Activated CD8-positive, alpha-beta memory T cell treated with anti-CD3 and anti-CD28 coated beads for 1 hour (primary cell): ENCODE measurements at places on chromosomes 6 and 20.

GRCh38 chr20:36926653-36927200, 24.8 kb downstream of the SAMHD1 start:
- no peak for DNase-seq

DNA sequence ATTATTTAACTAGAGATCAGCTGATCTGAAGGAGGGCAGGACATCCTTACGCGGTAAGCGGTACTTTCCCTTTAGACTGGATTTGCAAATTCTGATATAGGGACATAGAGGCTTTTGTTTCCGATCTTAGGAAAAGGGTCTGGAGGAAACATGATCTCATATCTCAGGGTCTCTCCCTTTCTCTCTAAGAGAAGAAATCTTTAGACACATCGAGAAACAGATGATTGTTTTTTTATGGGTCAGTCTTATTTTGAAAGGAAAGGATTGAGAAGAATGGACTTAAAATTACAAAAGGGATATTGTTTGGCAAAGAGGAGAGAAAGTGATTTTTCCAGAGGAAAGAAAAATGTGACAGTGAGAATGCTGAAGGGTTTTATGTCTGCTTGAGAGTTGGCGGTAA, 83.9 kb upstream of the OGFRL1 start:
- DNase-seq: no peak

- DNase-seq: no peak
Observed at GRCh38 chr6:48135323-48136084, 24.5 kb upstream of the PTCHD4 start.

DNA sequence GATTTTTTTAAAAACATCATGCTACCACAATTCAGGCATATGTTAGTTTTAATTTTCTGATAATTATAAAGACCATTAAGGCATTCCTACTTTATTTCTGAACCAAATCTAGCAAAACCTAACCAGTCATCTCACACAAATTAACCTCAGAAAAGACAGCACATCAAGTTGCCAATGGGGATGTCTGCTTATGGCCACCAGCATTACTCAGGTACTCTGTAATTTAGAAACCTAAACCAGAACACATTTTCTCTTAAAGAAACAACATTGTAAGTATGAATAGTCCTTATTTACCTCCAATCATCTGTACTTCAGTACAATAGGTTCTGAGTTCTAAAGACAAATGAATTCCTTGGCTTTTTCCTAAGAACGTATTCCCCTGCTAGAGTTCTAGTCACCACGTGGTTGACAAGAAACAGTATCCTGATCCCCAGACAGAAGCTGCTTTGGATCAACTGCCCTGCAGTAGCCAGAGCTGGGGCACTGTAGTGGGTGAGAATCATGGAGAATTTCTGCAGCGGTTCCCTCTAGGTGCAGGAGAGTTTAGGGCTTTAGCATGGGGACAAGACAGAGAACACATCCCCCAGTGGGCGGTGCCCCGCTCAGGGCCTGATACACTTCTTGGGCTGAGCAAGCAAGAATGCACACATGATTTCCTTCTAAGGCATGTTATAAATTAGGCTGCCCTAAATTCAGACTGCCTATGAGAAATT, 15.4 kb downstream of the GCLC start:
- no peak for DNase-seq

GRCh38 chr6:37696841-37697662, 631 bp downstream of the MDGA1 start:
- DNase-seq: peak; percentile 14

DNA sequence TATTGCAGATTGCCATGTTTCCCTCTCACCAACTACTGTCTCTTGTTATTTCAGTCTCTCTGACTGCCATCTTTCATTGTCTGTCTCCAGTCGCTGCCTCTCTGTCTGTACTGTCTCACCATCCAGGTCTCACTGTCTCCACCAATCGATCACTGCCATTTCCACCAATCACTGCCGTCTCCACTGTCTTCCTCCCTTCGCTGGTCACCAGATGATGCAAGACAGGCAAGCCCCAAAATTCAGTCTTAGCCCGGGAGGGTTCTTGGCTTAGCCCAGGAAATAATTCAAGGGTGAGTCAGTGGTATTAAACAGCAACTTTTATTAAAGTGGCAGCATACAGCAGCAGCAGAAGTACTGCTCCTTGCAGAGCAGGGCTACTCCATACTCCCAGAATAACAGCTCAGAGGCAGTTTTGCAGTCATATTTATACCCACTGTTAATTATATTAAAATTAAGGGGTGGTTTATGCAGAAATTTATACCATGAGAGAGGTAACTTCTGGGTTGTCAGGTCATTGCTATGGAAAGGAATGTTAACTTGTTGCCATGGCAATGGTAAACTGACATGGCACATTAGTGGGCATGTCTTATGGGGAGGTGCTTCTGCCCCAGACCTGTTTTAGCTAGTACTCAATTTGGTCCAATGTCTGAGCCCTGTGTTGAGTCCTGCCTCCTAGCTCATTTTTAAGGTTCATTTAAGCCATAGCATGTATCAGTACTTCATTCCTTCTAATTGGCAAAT, 23.0 kb upstream of the ECHDC1 start:
- no peak for DNase-seq

DNA sequence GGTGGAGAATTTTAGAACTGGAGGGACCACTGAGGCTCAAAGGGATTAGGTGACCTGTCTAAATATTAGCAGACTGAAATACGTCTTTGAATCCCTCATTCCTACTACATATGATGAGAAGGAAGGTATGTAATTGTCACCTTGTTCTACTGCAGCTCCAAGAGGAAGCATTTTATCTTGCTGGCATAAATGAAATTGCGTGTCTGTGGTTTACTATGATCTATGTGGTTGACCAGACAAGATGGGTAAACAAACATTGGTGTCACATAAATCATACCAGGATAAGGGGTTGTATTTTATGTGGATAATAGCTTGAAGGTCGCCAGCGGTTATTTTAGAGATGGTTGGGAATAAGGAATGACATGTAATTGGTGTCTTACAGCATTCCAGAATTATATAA, 78.2 kb downstream of the LAMA4 start:
- DNase-seq: no peak

DNA sequence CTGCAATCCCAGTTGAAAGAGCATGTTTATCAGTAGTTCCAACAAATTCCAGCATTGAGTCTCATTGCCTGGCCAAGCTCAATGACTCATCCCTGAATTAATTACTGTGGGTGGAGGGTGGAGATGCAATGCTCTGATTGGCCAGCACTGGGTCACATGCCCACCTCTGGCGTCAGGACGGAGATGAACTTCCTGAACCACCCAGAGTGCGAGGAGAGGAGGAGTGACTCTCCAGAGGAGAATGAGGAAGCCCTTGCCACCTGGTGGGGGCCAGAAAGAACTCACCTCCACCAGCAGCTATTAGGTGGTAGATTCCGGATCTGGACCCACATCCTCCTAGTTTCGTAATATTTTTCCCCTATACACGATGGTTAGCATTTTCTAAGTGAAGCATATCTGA, 283.9 kb downstream of the TBC1D7 start:
- no peak for DNase-seq

GRCh38 chr6:32194825-32195651, 2.6 kb upstream of the GPSM3 start:
- no peak for DNase-seq

DNA sequence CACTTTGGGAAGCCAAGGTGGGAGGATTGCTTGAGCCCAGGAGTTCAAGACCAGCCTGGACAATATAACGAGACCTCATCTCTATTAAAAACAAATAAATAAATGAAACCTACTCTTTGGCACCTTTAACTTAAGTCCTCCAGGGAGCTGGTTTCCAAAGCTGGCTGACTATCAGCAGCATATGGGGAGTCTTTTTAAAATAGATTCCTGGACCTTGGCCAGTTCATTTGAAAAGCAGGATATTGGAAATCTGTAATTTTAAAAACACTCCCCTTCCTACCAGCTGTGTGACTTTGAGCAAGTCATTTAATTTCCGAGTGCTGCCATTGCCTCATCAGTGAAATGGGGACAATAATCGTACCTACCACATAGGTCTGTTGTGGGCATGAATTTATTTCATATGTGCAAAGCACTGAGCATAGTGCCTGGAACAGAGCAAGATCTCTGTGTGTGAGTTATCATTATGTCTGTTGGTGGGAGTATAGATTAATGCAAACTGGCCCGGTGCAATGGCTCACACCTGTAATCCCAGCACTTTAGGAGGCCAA, 40.9 kb upstream of the PTPN1 start:
- no peak for DNase-seq

GRCh38 chr6:135329851-135330803, 149.0 kb downstream of the MYB start:
- DNase-seq: no peak

DNA sequence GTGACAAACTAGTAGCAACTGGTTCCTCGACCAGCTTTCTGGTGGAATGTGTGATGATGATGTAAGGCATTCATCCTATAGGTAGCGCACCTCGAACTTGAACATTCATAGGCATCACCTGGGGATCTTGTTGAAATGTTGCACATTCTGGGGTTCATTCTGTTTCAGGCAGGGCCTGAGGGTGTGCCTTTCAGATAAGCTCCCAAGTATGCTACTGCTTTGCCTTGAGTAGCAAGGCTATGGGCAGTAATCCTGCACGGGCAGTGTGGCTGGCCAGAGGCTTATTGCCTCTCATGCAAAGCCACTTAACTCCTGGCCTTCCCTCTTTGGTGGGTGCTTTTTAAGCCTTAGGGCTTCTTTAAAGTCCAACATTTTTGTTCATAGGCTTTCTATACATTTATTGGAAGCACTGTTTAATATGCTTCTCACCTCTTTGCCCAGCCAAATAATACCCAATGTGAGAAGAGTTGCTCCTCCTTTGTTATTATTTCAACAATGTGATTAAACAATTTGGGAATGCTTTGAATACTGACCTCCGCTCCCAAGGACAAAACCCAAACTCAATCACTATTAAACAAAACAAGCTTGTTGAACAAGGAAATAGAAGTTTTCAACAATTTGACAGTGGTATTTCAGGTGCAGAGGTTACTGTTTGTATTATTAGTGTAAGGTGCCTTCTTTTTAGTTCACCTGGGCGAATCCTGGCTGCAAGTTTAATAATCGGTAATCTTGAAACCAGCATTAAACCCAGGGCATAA, 57.5 kb downstream of the JARID2 start:
- no peak for DNase-seq

GRCh38 chr6:150813993-150814359, 51.5 kb upstream of the MTHFD1L start:
- DNase-seq: no peak

GRCh38 chr6:113050010-113050858, 703.1 kb downstream of the RFPL4B start:
- no peak for DNase-seq

DNA sequence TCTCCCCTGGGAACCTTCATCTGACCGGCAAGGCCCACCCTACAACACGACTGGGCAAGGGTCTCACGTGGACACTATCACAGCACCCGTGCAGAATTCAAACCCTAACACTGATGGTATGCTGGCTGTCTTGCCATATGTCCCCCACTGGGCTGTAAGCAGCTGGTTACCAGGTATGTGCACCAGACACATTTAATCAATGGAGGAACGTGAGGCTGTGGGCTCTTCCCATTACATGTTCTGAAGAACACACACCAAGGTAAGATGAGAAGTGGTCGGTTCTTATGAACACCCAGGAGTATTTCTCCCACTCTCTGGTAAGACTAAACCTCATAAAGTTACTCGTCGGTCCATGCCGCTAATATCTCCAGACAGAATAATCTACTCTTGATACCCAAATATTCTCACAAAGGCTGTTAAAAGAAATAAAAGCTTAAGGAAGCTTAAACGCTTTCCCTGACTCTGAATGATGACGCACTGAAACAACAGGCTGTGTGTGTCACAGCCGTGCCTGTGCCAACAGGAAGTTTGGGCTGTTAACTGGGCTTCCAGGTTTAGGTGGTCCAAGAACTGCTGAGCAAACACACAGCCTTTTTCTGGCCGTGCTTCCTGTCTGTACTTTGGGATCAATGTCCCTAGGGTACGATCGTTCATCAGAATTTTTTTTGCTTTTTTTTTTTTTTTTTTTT, 75.3 kb downstream of the SLC23A2 start:
- no peak for DNase-seq

- no peak for DNase-seq
Observed at GRCh38 chr6:123415844-123416468, 220.8 kb downstream of the TRDN start.

DNA sequence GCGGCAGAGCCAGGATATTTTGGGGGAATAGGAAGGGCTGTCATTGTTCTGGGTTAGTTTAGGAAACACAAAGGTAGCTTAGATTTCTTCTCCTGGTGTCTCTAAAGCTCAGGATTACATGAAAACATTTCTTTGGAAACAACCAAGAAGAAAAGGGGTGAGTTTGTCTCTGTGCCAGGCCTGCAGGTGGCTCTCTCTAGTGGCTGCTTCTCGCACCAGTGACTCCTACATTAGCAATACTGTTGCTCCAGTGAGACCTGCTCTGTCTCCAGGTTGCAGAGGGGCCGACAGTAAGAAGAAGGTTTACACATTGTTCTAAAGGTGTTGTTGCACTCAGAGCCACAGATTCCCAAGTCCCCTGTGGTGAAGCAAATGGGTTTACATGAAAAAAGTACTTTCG, 104.6 kb upstream of the GLP1R start:
- DNase-seq: no peak

DNA sequence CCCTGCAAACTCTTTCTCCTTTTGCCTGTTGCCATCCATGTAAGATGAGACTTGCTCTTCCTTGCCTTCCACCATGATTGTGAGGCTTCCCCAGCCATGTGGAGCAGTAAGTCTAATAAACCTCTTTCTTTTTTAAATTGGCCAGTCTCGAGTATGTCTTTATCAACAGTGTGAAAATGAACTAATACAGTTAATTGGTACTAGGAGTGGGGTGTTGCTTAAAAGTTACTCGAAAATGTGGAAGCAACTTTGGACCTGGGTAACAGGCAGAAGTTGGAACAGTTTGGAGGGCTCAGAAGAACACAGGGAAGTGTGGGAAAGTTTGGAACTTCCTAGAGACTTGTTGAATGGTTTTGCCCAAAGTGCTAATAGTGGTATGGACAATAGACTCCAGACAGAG, 359.2 kb upstream of the KHDRBS2 start:
- no peak for DNase-seq

DNA sequence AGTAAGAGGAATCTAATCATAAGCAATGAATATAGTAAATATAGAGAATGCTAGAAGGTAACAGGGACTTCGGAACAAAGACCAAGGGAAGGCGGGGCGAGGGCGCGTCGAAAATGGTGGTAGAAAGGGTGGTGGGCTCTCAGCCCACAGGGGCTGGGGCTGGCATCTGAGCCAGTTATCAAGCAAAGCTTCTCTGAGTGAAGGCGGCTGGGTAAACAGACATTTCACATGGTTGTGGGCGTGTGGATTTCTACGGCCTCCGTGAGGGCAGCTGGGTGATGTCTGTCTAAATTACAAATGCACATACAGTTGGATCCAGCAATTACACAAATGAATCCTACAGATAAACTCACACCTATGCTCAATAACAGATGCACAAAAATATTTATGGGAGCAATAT, 56.6 kb downstream of the TOX2 start:
- DNase-seq: no peak

GRCh38 chr6:56694002-56694401, 51.3 kb upstream of the DST start:
- DNase-seq: no peak
